NCI-H1092 treated with DMSO at 0.1 percent for 48 hours (cell line): ENCODE measurements at places on chromosomes 7 and 10.
A peak's percentile ranks its signal among the peaks of the same experiment; 100 is the strongest.

DNA sequence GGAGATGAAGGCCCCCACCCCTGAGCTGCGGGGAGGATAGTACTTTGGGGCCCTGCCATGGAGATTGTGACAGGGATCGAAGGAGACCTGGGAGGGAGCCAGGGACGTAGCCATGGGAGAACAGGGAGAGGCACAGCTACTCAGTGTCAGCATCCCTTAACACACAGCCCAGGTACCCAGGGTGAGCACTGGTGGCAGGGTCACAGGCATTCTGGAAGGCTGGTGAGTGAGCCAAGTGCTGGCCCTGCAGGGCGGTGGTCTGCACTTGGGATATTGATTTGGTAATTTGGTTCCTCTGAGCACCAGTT lies 39.8 kb downstream of the VWA2 start:
- no peak for DNase-seq

- no peak for DNase-seq
Observed at GRCh38 chr10:123259081-123259480, 104.9 kb downstream of the BUB3 start.

- no peak for DNase-seq
Observed at GRCh38 chr7:24050991-24051560, 232.9 kb upstream of the NPY start.

- no peak for DNase-seq
Observed at GRCh38 chr7:147903536-147904218, 686.9 kb upstream of the C7orf33 start.

DNA sequence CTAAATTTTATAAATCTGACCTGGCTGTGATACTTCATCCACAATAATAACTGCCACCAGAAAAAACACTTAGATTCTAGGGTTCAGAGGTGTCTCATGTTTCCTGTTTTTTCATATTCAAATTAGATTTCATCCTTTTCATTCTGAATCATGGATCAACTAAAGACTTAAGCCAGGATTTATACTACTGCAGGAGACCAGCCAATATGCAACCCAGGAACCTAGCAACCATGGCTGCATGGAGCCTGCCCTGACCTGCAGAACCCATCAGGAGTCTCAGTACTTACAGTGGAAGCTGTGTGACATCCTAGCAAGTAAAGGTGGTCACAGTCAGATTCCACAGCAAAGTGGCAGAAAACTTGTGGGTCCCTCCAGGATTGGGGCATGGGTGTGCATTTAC lies 40.5 kb upstream of the RNF148 start:
- DNase-seq, result peak; percentile 29

- peak; percentile 48 for DNase-seq
Observed at GRCh38 chr10:102352066-102352715, 43.3 kb upstream of the NFKB2 start.

DNA sequence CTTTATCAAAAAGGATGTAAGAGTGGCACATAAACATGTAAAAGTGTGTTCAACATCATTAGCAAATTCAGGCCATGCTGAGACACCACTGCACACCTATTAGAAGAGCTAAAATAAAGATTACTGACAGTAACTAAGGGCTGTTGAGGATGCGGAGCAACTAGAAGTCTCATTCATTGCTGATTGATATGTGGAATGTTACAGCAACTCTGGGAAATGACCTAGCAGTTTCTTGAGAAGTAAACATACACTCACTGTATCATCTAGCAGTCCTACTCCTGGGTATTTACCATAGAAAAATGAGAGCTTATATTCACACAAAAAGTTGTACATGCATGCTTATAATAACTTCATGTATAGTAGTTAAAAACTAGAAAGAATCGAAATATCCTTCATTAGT lies 77.3 kb downstream of the CCSER2 start:
- DNase-seq, result no peak
